ENCODE measurements at places on chromosomes 3 and 15.

DNA sequence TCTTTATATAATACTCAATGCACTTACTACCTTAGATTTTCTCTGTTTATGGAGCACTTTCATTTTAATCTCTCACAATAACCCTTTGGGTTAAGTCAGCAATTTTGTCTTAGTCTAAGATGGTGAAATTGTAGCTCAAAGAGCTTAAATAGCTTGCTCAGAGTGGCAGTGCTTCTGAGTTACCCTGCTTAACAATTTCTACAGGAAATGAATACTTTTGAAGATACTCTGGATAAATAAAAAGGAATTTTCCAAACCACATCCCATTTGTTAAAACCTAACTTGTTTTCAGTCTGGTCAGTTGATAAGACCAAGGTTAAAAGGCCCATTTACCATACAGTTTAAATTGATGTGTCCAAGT is 37.2 kb downstream of the HMG20A start:
- no peak for DNase-seq

GRCh38 chr15:38844736-38845135 is 280.1 kb upstream of the RASGRP1 start:
- no peak for DNase-seq

- no peak for DNase-seq
Observed at GRCh38 chr15:78070049-78070700, 7.3 kb downstream of the TBC1D2B start.

DNA sequence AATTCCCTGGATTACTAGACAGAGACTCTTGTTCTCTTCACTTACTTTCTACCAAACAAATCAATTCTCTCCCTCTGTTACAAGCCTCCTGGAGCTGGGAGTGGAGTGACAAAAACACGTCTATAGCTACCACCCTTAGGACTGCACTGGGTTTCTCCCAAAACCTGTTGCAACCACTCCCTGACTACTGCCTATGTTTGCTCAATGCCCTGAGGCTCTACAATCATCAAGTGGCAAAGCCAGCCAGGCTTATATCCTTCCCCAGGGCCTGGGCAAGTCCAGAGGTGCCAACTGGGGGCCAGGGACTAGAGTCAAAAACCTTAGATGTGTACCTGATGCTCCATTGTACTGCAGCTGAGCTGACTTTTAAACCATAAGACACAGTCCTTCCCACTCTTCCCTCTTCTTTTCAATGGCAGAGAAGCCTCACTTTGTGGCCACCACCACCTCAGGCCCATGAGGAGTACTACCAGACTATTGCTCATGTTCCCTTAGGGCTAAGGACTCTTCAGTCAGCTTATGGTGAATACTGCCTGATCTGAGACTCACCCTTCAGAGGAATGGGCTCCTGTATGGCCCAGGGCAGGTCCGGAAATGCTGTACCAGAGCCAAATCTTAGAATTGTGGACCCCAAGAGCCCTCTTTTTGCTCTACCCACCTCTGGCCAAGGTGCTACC is 125.4 kb upstream of the PLCL2 start:
- no peak for DNase-seq

DNA sequence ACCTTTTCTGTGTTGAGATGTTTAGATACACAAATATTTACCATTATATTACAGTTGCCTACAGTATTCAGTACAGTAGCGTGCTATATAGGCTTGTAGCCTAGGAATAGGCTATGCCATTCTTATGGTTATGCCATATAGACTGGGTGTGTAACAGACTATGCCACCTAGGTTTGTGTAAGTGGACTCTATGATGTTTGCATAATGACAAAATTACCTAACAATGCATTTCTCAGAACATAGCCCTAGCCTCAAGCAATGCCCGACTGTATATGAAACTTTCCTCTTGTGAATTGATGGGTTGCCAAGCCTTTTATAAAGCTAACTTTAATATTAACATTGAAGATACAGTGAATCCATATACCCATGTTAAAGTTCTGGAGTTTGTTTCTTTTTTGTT is 10.3 kb upstream of the PHLDB2 start:
- DNase-seq: no peak

GRCh38 chr3:143975554-143976152 is 4.0 kb downstream of the DIPK2A start:
- DNase-seq: peak; percentile 5

GRCh38 chr15:77224352-77224751 is 153.4 kb upstream of the TSPAN3 start:
- peak; percentile 46 for DNase-seq

DNA sequence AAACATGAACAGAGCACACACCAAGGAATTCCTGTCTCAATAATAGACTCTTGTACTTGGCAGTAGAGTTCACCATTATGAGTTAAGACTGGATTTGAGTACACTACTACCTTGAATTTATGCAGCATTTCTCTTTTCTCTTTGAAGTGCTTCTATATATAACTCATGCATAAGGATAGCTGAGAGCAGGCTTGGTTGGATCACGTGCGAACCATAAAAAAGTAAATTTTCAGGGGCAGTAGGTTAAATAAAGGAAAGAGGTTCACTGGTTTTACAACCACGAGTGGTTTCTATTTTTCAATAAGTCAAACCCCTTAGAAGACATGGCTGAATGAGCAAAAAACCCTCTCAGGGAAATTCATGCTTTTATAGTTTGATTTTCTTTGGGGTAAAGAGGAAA is 28.6 kb upstream of the PDZRN3 start:
- DNase-seq: no peak

DNA sequence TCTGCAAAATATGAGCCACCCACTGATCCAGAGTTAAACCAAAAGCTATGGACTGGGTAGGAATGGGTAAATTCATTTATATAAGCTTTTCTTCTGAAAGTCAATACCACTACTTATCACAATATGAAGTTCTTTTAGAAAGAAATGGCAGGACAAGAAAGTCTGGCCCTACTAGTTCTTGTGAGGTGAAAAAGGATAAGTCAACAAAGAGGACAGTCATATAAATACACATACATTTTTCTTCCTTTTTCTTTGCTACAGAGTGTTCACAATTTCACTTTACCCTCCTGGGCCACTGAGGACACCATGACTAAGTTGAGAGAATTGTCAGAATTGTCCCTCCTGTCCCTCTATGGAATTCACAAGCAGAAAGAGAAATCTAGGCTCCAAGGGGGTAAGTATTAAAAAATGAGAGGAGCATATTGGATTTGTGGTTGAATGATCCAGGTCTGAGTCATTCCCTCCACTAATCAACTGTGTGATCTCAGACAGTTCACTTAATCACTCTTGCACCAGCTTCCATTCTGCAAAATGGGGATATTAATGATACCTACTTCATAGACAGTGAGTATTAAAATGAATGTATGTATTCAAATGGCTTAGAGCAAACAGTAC is 27.6 kb downstream of the ACP3 start:
- DNase-seq: no peak

DNA sequence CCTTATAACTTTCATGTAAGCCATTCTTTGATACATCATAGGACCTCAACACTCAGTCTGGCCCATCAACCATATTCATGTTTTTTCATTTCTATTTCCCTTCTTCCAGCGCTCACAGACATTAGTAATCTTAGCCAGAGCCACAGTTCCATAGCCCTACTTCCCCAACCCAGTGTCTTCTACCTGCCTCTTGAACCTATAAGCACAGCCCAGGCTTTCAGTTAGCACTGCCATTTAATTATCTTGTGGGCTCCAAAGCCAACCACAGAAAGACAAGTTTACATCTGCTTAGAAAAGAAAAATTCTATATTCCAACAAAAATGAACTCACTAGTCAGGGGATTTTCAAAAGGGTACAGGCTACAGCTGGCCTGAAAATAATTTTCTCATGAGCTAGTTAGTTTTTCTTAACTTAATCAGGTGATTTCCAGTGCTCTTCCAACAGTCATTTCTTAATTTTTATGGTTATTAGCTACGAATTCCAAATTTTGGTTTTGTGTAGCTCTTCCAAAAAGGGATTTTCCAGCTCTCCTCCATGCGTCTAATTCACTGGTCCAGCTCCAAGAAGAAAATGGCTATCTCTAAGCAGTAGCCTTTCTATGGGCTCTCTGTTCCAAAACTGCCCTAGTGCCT is 13.7 kb downstream of the CD200 start:
- no peak for DNase-seq

- DNase-seq: no peak
Observed at GRCh38 chr15:47870956-47871625, 153.8 kb downstream of the SEMA6D start.

DNA sequence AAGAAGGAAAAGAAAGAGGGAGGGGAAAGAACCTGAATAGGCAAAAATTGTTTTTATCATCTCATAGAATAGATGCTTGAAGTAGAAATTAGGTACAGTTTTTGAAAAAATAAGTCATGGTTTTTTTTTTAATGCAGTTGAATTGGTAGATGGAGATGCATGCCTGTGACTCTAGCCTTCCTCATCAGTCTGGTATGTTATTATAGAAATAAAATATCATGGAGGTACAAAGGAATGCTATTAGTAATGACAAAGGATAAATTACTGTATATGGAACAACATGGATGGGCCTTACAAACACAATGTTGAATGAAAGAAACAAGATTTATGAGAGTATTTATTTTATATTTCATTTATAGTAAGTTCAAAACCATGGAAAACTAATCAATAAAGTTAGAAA is 162.4 kb upstream of the GALNT15 start:
- no peak for DNase-seq

DNA sequence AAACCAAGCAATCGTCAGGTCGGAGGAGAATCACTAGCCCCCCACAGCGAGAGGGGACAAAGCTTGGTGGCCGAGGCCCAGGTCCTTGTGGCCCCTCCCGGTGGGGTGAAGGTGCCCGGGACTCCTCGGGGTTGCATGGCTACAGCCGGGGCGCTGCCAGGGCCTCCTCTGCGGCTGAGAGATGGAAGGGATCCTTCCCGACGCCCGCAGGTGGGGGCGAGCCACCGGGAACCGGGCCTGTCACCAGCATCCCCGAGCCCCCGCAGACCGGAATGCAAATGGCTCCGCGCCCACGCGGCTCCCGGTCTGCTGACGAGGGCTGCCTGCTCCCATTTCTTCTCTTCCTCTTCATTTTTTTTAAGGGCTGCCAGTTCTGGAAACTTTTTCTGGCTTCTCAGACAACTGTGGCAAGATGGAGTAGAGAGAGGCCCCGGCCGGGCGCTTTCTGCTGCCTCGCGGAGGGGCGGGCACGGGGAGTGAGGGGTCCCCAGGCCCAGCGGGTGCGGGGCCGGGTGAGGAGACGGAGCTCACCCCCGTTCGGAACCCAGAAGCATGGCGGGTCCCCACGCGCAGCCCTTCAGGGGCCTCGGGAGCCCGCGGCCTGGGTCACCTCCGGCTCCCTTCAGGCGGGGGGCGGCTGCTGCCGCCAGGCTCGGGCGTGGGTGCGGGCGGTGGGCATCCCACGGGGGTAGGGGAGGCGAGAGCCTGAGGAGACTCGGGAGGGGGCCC is 27.5 kb downstream of the MELTF start:
- peak; percentile 85 for DNase-seq

DNA sequence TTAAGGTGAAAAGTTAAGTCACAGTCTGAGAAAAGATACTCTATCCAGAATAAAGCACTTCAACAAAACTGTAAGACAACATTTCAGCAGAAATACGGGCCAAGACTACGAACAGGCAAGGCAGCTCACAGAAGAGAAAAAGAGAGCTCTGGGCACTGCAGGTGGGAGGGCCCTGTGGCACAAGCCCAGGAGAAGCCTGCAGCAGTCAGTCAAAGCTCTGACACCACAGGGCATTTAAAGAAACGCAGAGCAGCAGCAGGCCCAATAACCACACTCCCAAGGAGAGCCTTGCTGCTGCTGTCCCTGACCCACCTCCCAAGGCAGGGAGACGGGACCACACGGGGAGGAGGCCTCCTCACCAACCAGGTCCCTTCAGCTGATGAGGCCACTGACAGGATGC is 19.2 kb downstream of the CHSY1 start:
- no peak for DNase-seq

DNA sequence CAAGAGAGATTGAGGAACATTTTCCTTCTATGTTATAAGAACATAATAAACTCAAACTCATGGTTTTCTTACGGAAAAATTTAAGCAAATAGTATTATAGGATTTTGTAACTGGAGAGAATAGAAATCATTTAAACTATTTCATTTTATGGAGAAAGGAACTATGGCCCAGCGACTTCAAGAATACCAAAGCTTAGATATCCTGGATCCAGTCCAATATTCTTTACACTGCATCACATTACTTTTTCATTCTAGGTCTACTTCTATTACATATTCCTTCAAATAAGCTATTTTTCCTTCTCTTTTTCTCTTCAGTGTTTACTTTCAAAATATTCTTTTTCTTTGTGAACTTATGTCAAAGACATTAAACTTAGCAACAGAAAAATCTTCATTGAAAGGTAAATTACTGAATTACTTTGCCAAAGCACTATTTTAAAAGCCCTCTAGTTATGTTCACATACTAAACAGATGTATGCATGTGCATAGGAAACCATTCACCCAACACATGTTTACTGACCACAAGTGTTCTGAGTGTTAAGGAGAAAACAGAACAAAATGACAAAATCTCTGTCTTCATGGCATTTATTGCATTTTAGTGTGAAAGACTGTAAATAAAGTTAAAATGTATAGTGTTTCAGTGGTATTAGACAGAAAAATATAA is 20.4 kb downstream of the KPNA4 start:
- no peak for DNase-seq

- no peak for DNase-seq
Observed at GRCh38 chr3:32140943-32141342, 34.5 kb downstream of the GPD1L start.

DNA sequence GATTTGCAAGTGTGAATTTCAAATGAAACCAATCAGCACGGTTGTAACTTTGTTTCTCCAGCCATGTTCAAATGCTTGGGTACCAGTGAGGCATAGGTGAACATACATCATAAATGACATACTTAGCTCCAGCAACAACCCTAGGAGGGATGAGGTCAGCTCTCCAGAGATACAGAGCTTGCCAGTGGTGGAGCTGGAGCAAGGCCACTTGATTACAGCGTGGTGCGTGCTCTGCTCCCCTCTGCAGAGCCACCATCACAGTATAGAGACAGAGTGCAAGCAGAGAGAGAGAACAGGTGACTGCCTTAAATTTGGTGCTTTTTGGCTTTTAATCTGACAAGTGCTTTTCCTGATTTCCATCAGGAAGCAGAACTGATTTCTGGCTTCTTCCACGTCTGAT is 275.1 kb downstream of the PDZRN3 start:
- no peak for DNase-seq

DNA sequence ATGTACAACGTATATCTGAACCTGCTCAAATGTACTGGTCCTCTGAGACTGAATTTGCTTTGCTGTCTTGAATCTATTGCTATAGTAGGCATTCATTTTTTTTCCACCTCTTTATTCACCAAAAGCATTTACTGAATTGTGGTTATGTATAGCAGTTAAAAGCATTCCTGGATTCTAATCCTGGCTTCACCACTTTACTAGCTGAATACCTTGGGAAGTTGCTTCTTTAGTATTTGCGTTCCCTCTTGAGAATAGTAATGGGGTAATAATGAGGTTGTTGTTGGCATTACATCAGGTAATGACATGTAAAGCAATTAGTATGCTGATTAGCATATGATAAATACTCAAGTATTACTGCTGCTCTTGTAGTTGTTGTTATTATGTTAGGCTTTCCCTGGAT is 29.1 kb downstream of the MEF2A start:
- no peak for DNase-seq

GRCh38 chr3:163450698-163451097 is 1627.6 kb downstream of the SI start:
- no peak for DNase-seq

Measured in NCI-H1417 (cell line).